ENCODE measurements at places on chromosomes 5 and 9. TPM values are rescaled to one million over a fixed set of nuclear protein-coding genes. Genes with fewer than 3 reads are reported as not detected.

Gene HRCT1
- 0.83 TPM for polyA plus RNA-seq

Gene SLC46A2
- 0.18 TPM for polyA plus RNA-seq

Gene HTR4
- polyA plus RNA-seq, result not detected

Gene FGF18
- polyA plus RNA-seq, result 14.4 TPM

Gene CCNO
- polyA plus RNA-seq, result 0.39 TPM

Gene FSD1L
- 18.1 TPM for polyA plus RNA-seq

Gene FBN2
- 37.9 TPM for polyA plus RNA-seq

DNA sequence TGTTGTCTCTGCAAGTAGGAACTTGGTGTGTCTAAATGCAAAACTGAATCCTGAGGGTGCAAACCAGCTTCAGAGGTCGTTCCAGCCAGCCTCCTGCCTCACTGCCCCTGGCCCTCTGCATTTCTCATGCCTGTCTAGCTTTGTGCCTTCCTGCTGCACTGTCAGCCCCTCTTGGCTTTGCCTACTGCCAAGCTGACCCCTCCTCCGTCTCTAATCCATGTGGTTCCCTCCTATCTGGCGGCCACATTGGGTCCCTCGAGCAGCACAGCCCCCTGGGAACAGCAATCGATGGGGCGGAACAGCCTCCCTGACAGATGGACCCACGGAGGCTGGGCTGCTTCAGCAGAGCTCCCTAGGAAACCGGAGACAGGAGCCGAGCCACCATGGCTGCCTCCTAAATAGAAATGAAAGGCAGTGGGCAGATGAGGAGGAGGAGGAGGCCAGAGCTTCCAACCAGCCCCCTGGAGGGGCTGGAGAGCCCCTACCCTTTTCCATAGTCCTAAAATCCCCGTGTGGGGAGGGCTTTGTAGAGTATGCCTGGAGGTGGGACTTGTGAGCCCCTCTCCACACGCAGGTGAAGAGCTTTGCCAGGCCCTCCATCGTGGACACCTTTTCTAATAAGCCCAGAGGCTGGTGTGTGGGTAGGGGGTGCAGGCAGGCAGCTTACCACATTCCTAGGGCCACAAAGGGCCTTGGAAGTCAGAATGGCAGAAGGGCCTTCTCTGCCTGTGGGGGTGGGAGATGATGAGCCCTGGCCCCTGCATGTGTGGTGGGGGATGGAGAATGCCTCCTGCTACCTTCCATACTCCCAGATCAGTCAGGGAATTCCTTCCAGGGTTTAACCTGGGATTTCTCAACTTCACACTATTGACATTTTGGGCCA, 9.2 kb upstream of the CXXC5 start:
- no peak for DNase-seq

DNA sequence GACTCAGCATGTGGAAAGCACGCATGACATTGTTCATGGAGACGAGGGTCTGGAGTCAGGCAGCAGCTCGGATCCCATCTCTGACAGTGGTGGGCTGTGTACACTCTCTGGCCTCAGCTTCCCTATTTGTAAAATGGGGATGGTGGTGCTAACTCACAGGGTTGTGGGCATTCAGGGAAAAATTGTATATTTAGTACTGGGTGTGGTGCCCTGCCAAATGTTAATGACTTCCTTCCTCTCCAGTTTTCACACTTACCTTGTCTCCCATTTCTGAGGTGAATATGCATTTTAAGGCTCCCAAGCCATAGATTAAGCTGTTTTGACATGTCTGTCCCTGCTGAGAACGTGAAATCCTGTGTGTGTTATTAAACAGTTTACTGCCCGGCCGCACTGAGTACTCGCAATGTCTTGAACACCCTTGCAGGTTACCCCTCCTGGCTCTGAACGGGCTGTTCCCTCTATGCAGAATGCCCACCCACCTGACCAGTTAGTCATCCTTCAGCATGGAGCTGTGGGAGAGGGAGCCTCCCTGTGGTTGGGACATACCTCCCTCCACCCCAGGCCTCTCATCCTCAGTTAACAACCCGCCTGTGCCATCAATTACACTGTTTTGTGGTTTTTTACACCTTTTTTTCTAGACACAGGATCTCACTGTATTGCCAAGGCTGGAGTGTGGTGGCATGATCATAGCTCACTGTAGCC, 25.8 kb downstream of the TJP2 start:
- DNase-seq, result no peak

DNA sequence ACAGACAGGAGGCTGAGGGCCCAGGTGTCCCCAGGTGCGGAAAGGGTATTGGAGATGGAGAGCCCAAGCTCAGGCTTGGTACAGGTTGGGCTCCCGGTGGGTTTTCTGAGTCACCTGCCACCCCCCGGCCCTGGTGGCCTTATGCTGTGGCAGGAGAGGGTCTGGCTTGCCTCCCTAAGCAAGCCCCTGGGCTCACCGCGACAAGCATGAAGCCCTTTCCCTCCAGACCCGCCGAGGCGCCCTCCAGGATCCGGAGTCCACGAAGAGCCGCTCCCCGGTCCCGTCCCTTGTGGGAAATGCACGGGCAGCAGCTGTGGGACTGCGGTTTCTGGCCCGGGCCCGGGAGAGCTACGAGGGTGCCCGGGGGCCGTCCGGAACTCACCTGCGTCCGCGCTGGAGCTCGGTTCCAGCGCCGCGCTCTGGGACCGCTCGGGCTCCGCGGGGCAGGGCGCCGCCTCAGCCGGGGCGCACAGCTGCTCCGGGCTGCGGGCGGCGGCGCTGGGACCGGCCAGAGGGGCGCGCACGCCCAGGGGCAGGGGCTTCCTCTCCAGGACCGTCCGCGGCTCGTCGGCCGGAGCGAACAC, 757 bp downstream of the SAPCD2 start:
- DNase-seq, result no peak

- no peak for DNase-seq
Observed at GRCh38 chr9:116639251-116639741, 47.8 kb upstream of the TRIM32 start.

DNA sequence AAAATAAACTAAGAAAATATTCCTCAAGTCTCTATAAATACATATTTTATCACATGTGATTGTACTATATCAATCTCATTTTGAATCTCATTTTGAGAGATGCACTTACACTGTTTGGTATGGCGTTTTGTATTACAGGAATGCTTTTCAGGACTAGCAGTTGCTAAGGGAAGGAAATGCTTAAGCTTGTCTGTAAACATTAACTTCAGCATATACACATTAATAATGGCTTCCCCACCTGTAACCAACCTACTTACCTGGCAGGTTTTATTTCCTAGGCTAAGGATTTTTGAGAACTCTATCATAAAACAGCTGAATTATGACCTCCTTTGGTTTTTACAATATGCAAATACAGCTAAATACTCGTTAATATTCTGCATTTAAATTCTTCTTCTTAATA, 141.0 kb upstream of the GRHPR start:
- DNase-seq, result no peak

- DNase-seq, result no peak
Observed at GRCh38 chr5:28726815-28727214, 1688.4 kb upstream of the CDH9 start.

DNA sequence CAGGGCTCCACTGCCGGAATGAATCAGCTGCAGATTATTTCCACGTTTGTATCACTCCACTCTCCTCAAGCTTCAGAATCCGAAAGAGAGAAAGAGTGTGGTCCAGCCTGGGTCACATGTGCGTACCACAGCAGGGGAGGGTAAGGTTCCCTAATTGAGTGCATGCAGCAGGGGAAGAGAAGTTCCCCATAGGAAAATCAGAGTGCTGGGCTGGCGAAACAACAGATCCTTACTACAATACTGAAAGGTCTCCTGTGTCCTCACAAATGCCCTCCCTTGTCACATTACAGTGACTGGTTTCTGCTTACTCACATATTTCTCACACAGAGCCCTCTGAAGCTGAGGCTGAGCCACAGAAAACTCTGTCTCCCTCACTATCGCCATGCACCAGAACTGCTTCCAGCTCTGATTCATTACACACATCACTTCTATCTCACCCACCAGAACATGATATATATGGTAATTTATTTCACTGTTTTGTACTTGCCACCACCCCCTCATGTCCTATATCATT, 532.2 kb upstream of the TUSC1 start:
- no peak for DNase-seq

DNA sequence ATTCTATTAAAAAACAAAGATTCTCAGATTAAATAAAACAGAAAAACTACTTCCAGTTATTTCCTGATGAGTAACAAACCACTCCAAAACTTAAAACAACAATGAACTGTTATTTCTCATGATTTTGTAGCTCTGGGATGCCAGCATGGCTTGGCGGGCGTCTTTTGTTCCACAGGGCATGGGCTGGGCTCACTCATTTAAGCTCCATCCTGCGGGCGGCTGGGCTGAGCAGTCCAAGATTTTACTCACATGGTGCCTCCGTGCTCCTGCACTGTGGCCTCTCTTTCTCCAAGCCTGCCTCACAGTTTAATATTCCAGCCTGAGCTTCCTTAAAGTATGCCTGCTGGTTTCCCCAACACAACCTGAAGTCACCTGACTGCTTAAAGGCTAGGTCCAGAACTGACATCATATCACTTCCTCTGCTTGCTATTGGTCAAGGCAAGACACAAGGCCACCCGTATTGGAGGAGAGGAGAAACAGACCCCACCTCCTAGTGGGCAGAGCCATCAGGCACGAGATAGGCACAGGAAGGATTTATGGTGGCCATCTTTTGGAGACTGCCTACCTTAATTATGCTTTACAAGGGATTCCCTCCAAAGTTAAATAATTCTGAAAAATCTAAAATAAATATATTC, 41.6 kb upstream of the ZBTB43 start:
- DNase-seq, result no peak

- DNase-seq, result no peak
Observed at GRCh38 chr5:39102684-39103155, 28.5 kb upstream of the RICTOR start.

DNA sequence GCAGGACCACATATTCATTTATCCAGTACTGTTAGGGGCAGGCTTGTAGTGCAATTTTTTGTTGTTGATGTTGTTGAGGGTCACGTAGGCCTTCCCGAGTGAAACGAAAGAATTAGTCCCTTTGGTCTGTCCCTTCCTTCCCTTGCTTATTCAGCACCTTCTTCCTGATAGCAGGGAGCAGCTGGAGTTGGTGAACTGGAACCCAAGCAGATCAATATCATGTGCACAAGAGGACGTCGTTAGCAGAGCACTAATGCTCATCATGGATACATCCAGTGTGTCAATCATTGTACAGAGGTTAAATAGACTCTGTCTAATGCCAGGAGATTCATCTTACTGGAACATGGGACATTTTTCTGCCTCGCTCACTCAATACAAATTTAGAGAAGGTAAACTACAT, 33.0 kb upstream of the MAP1B start:
- no peak for DNase-seq

GRCh38 chr5:2415678-2416077, 335.8 kb downstream of the IRX2 start:
- DNase-seq, result no peak

DNA sequence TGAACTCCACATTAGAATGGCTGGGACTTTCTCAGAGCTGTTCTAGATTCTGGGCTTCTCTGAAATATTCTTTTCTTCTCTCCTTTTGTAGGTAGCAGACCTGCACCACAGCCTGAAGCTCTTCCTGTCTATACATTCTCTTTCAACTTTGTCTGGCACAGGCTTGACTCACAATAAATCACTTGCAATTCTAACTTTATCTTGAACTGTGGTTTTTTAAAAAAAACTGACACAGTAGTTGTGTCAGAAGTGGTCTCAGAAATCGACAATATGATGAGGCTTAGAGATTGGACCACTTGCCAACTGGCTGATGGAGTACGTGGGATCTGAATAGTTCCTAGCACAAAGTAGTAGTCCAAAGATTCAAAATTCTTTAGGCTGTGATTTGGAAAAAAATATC, 24.1 kb upstream of the CDH9 start:
- DNase-seq, result no peak

DNA sequence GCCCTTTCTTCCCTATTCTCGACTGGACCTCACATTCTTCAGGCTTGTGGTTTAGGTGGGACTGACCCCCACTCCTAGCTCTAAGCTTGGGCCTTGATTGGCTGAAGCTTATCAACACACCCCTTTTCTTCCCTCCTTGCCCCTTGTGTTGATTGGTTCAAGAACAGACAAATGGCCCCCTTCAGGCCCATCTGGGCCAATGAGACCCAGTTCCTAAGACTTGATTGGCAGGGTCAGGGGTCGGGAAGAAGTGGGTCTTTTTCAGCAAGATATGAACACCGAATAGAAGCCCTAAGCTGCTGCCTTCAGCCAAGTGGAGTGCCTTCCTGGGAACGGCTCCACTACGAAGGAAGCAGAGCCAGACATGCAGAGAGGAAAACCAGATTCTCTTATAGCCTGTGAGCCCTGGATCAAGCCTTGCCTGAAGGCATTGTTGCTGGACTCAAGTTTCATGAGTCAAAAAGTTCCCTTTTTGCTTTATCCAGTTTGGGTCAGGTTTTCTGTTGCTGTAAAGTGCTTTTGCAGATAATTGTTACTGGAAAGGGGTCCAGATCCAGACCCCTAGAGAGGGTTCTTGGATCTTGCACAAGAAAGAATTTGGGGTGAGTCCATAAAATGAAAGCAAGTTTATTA, 22.4 kb upstream of the NCS1 start:
- no peak for DNase-seq

DNA sequence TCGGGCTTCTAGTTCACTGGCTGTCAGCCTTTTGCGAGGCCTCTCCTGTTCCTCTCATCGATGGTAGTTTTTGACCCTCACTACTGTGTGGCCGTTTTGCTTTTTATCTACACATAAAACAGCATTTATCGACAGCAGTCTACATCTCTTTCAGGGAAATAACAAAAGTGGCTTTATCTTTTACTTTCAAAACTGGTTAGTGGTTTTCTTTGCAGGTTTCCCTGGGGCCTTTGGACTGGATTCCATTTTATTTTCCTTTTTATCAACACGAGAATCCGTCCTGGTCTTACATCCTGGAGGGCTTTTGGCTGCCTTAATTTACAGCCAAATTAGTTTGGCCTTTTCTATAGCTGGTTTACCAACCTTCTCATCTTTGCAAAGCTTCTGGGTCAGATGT, 793 bp upstream of the PKD2L2 start:
- no peak for DNase-seq

DNA sequence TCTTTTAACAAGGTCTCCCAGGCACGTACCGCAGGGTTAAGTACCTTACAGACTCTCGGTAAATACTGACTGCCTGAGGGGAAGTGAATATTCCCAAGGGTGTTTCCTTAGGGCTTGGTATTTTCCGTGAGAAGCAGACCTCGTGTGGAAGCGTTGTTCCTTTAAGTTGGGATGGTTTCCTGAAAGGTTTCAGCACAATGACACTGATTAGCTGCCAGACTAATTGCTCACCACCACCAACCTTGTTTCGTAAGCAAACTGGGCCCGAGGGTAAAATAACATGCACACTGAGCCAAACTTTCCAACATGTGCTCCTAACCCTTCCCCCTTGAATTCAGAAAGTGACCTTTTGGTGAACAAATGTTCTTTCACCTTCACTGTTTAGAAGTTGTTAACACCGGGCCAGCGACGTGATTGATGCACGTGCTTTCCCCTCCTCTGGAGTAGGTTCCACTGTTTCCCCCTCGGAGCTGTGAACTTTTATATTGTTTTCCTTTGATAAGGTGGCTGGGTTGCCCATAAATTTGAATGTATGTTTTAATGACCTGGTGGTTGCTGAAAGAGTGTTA, 128.1 kb upstream of the RPS23 start:
- no peak for DNase-seq

DNA sequence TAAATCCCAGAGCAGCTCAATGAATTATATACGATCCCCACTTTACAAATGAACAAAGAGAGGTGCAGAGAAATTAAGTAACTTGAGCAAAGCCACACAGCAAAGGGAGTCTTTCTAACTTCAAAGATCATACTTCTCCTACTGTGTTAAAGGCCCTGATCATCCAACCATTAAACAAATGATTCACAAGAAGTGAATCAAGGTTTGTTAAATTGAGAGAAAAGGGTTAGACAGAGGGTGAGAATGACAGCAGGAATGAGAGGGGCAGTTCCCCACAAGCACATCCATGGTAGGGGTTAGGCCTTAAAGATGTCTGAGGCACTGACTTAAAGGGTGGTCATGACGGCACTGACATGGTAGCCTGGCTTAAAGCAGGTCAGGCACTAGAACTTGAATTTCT, 10.7 kb downstream of the IDNK start:
- no peak for DNase-seq

Measured in hindlimb muscle (tissue), 1 donor.